Glutamatergic neuron (in vitro differentiated cells): ENCODE measurements at places on chromosomes 7 and 10. TPM values are rescaled to one million over a fixed set of nuclear protein-coding genes. Genes with fewer than 3 reads are reported as not detected.
A peak's percentile ranks its signal among the peaks of the same experiment; 100 is the strongest.

DNA sequence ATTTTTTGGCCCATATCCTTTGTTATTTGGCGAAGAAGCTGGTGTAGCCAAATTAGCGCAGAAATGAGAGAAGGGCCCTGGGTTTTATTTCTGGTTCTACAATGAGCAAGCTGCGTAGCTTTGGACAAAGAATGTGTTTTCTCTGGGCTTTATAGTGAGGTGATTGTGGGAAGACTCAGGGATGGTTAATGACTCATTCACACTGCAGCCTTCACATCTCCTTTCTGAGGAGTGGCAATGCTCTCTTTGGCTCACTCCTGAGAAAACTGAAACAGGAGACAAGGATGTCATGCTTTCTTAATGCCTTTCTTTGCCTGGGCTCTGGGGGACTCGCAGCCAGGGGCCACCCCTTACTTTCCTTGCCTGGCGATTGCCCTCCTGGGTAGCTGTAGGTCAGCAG lies 271.0 kb upstream of the PODXL start:
- DNase-seq, result no peak

- DNase-seq, result no peak
Observed at GRCh38 chr10:29256586-29256985, 32.3 kb upstream of the LYZL1 start.

Gene COX19
- 18.4 TPM for total RNA-seq

DNA sequence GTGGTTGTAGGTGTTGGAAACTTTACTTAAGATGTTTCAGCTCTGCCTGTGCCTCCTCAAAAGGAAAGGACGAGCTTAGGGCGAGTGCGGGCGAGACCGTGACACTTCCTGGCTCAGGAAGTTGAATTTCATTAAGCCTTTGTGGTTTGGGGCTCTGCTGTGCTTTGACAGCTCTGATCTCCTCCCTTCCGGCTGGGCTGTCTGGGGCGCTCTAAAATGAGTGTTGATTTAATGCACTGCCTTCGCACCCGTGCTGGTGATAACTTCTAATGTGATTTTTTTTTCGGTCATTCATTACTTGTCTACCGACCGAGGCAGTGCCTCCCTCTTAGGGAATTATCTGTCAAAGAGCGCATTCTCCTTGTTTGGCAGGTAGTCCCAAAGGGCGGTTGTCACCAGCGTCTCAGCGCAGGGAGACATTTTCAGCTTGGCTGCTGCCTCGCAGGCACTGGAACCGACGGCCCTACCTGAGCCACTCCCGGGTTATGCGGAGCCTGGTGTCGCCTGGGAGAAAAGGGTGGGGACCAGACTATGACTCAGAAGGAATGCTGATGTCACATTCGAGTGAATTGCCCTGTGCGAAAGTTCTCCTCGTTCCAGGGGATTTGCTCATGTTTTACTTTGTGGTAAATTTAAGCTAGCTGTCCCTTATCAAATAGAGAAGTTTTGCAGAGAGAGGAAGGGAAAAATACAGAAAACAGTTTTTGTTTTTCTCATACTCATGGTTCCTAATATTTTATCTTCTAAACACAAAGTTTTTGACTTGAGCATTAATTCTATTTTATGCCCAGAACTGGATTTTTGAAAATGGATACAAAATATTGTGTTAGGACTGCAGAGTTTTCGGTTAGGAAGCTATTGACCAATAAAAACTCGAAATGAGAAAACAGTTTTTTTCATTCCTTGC lies 920 bp downstream of the TES start:
- DNase-seq, result peak; percentile 49

- no peak for DNase-seq
Observed at GRCh38 chr10:6514180-6514579, 65.9 kb downstream of the PRKCQ start.
